Esophagus squamous epithelium (tissue), 5 donors: ENCODE measurements at places on chromosomes 4 and X.

DNA sequence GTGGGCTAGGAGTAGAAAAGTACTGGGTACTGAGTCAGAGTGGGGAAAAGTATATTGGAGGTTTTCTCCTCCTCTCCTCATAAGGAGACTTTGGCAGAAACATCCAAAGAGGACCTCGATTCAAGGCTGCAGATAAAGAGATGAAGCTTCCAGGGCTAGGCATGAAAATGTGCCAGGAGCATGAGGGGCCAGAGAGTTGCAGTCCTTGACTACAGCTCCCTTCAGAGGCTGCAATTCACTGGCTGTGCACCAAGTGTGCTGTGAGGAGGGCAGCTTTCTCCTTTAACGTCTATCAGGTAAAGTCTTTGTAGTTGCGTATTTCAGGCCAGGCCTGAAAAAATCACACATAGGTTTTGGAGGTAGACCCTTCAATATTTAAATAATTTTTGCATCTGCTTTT, 174.9 kb upstream of the VEGFC start:
- DNase-seq, result no peak

GRCh38 chr4:132114885-132115284, 1034.2 kb upstream of the PCDH10 start:
- DNase-seq, result no peak

- DNase-seq, result no peak
These were observed 230.5 kb downstream of the MGST2 start for GRCh38 chr4:139896091-139896604.

- no peak for DNase-seq
These were observed 330.4 kb upstream of the SFRP2 start for GRCh38 chr4:154119317-154119716.

GRCh38 chrX:46713672-46714490, 45.0 kb downstream of the SLC9A7 start:
- no peak for DNase-seq

- no peak for DNase-seq
These were observed 80.9 kb upstream of the MSANTD1 start for GRCh38 chr4:3168029-3168428.

DNA sequence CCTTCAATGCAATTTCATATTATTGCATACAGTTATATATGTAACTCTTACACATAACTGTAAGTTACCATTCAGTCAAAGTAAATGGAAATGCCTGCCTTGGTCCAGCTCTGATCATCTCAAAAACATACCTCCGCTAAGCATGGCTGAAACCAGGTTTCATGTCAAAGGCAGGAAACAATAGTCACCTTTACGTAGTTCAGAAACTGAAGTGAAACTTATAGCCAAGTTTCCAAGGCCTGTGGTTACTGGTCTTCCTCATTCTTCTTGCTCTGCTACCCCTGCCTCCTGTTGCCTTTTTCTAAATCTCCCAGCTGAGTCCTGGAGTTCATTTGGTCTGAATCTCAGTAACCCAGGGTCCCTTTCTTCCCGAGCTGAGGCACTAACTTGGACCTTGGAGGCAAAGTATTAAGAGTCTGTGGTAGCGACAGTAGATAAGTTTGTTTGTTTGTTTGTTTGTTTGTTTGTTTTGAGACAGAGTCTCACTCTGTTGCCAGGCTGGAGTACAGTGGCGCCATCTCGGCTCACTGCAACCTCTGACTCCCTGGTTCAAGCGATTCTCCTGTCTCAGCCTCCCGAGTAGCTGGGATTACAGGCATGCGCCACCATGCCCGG, 30.8 kb downstream of the DAPP1 start:
- DNase-seq, result no peak

DNA sequence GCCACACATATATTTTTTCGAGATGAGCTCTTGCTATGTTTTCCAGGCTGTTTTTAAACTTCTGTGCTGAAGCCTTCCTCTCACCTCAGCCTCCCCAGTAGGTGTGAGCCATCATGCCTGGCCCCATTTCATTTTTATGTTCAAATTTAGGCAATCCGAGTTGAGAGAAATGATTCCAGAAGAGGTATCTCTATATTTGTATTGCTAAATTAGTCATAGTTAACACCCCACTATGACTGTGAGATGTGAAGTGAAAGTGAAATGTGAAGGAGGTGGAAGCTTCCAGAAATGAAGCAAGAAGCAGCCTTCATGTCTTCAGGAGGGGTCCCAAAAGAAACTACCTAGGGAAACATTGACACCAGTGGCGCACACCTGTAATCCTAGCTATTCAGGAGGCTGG, 17.7 kb downstream of the APELA start:
- no peak for DNase-seq

- DNase-seq, result no peak
These were observed at the start of gene DCX for GRCh38 chrX:111411983-111412382. Gene DCX (minus strand): TSS chrX:111412192. CDS start chrX:111410398, 1,794 bp downstream.

- DNase-seq, result no peak
These were observed 130.5 kb downstream of the DCK start for GRCh38 chr4:71123951-71124350.

DNA sequence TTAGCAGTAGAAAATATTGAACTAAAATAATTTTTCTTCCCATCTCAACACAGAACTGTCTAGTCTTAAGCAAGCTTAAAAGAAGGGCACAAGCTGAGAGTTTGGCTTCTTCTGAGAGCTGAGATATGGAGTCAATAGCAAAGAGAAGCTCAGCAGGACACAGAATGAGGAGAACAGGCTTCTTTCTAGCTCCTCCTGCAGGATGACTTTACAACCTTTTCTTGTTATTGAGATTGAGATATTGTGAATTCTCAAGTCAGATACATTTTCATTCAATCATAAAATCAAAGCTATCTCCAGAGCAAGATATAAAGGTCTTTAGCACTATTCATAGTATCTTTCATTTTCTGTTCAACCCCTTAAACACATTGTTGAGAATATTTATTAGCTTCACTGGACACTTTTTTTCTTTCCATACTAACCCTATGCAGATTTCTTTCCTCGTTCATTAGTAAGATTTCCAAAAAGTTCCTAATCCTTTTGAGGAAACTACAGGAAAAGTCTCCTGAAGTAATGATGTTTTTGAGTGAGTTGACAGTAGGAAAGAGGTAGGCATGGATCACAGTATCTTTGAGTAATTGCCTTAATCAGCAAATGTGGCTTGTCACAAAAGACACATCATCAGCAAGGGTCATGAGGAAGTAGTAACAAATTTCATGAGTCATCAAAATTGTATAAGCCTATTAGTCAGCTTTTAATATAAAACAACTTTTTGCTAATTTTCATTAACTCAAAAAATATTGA, 17.8 kb upstream of the CXCL3 start:
- DNase-seq, result no peak

DNA sequence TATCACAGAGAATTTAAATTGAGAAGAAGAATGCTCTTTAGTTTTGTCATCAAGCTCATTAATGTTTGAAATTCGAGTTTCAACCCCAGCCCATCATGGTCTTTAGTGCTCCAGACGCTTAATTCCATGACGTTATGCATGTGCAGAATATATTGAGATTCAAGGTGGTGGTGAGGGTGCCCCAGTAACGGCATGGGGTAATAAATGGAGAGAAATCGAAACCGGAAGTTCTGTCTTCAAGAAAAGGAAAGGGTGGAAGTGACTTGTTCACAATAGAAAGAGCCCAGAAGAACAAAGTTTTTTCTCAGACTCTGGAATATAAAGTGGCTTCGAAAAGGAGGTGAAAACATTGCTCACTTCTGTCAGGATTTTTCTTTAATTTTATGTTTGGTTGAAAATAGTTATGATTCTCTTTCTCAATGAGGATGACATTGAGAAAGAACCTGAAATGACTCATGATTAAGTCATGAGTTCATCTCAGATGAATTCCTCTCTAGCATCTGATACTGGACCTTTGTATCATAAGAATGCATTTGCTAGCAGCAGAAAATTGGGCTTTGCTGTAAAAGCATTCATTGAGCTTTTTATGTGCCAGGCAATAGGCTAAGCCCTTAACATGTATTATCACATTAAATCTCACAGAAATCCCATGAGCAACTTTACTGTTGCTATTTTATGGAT, 779 bp upstream of the DDX60L start:
- no peak for DNase-seq

DNA sequence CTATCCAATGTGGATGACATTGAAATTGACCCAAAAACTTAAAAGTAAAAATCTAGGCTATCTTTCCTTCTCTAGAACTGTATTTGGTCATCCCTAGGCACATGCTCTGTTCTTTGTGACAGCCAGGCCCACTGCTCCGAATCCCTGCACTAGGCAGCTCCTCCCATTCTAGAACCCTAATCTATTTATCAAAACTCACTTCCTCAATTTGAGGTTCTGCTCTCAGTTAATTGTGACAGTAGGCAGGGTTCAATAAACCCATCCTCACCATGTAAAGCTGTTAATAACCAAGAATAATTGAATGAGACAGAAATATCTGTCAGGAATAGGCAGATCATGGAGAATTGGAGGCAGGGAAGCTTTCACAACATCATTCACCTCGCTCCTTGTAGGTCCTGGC, 51.9 kb upstream of the IRF2 start:
- no peak for DNase-seq

DNA sequence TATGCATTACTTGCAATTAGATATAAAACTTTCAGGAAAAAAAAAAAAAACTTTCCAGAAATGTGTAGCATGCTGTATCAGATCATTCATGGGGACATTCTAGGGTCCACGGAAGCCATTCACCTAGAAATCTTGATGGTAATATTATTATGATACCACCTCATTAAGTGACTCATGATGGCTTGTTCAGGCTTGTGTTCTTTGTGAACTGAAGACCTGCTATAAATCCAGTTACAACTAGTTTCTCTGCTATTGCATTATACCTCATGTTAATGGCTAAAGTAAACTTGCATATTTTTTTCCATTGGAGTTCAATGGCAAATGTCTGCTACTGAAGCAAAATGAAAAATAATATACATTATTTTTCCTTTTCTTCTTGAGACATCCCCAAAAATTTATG, 35.3 kb upstream of the PTPN13 start:
- DNase-seq, result no peak

DNA sequence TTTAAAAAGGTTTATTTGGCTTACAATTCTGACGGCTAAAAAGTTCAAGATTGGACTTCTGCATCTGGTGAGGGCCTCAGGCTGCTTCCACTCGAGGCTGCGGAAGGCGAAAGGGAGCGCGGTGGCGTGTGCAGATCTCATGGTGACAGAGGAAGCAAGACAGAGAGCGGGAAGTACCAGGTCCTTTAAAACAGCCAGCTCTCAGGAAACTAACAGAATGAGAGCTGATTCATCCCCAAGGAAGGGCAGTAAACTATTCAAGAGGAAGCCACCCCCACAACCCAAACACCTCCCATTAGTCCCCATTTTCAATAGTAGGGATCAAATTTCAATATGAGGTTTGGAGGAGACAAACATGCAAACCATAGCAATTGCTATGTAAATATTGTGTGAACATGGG, 2144.2 kb upstream of the AGA start:
- DNase-seq, result no peak

DNA sequence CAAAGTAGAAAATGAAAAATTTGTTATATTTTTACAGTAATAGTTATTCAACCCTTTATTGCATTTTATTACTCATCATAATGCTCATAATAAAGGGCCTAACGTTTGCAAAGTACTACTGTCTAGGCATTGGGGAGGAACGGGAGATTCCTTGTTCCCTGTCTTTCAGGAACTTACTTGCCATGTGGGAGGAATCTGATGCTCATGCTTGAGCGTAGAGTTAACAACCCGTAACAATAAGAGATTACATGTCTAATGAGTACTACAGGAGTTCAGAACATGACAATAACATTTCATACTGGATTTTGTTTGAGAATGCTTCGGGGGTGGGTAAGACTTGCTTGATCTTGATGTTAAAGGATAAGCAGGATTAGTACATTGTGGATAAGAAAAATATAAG, 2.9 kb downstream of the CCSER1 start:
- no peak for DNase-seq

DNA sequence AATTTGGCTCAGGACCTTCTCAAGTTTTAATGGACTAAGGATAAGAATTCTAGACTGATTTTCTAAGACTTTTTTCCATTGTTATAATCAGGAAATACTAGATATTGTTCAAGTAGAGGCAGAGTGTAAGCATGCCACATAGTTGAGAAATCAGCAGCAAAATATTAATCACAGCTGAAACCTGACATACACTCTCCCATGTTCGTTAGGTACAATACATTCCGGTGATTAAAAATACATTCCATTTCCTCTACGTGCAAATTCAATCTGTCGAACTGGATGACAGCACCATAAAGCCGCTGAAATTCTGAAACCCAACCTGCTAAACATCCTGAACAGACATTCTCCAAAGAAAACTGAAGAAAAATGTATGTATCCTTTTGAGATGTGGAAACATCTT, 587.6 kb upstream of the DIPK2B start:
- DNase-seq, result no peak

- no peak for DNase-seq
These were observed 611.2 kb downstream of the PPP4R3C start for GRCh38 chrX:26851981-26852380.

GRCh38 chr4:145937971-145938611, 532 bp downstream of the ZNF827 start:
- no peak for DNase-seq

- no peak for DNase-seq
These were observed 663.4 kb downstream of the RAPGEF2 start for GRCh38 chr4:159766241-159766640.

DNA sequence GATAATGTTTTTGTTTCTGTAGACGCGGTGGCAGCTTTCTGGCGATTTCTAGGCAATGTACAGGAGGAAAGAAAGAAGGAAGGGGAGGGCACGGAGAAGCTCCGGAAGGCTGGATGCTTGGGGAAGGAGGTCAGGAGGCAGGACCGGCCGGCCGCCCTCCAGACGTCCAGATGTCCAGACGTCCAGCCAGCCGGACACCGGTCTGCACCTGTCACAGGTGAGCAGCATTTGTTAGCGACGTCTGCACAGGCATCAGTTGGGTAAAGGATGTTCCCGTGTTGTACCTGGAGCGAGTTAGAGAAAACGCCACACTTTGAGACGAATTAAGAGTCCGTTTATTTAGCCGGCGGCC, 90.0 kb upstream of the PPP2R3B start:
- DNase-seq, result no peak

GRCh38 chr4:165612936-165613335, 234.1 kb downstream of the CPE start:
- DNase-seq, result no peak

GRCh38 chr4:182093431-182093831, 149.8 kb upstream of the TENM3 start:
- DNase-seq, result no peak

- no peak for DNase-seq
These were observed 52.1 kb downstream of the NPY5R start for GRCh38 chr4:163395758-163396157.

DNA sequence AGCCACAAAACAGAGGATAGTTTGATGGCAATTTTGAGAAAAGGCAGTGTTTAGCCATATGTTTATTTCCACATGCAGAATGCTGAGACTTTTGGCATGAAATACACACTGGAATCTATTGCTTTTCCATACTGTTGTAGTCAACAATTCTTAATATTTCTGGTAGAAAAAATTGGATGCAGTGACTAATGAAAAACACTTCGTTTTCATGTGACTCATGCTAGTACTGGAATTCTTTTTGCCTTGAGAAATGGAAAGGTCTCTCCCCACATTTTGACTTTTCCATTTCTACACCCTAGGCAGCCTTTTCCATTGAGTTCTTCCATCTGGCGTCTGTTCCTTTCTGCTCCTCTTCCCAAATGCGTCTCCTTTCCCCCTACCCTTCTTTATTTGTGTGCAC, 425.2 kb upstream of the FTHL17 start:
- no peak for DNase-seq
